A549 (cell line): ENCODE measurements at places on chromosomes 1 and 21. TPM values are rescaled to one million over a fixed set of nuclear protein-coding genes. Genes with fewer than 3 reads are reported as not detected.

GRCh38 chr1:75908717-75909152, 23.5 kb downstream of the ASB17 start:
- peak; percentile 4 for DNase-seq

The CA6 gene
- polyA plus RNA-seq: not detected in 3 replicates

GRCh38 chr1:223654083-223654482, 11.4 kb downstream of the CAPN8 start:
- DNase-seq: peak; percentile 67

DNA sequence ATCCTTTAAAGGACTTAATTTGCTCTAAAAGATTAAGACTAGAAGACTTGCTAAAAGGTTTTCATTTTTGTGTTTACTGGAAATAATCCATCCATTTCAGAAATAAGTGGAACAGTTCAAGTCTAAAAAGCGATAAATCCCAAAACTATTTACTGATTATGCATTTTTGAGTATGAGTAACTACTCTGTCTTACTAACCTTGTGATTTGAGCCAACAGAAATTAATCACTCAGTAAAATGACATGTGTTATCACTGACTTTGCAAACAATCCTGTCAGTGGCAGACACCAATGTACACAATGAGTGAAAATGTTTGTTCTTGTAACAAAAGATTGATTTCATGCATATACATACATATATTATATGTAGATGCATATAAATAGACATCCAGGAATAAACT, 218.0 kb downstream of the DENND1B start:
- DNase-seq: no peak

DNA sequence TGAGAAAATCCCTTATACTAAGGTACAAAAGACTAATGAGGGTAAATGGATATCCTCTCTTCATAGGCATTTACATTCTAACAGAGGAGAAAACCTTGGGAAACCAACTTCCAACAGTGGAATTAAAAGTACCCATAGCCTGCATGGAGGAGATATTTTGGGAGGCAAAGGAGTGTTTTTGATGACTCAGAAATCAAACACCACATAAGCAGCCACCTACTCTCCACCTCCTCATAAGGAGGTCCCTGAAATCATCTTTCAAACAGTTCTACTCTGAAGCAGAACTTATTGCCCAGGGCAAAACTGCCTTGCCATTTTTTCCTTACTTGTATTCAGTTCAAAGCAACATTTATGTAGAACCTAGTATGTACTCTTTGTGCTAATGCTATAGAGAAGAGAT, 211.3 kb downstream of the KCNH1 start:
- DNase-seq: no peak

The COL16A1 gene
- polyA plus RNA-seq: 8.1 to 11.1 TPM (median 10.4 TPM) in 3 replicates

DNA sequence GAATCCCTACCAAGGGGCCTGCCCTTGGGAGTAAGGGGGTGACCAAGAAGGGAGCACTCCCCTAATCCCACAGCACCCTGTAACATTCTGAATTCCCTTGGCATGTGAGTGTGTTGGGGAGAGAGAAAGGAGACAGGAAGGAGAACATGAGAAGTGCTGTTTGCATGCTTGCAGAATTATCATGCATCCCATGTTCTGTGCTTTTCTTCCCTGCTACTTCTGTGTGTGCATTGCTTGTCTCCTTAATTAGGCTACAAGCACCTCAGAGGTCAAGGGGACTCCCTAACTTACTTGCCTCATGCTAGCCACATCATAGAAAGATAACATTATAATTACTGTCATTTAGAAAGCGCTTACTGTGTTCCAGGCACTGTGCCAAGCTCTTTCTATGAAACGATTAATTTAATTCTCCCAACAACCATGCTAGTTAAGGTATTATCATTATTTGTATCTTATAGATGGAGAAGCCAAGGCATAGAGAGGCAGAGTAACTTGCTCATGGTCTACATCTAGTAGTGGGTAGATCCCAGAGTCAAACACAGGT, 11.1 kb downstream of the NOS1AP start:
- DNase-seq: no peak

GRCh38 chr21:45410151-45410864, 5.3 kb downstream of the COL18A1 start:
- no peak for DNase-seq

The TMEM200B gene
- polyA plus RNA-seq: 0.18 to 0.37 TPM (median 0.29 TPM) in 3 replicates

DNA sequence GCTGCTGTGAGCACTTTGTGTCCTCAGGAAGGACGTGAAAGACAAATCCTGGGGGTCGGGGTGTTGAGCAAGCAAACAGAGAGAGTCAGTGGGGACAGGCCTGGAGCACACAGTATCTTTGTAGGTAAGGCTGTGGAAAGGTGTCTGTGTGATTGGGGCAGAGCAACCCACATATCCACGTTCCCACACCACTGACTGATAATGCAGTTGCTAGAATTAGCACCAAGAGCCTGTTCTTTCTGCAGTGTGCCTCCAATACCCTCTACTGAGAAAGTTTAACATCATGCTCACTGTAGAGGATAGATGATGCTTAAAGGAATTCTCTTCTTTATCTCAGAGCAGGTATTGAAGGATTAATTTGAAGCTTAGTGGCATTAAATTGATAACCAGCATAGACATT, 161.1 kb downstream of the PIK3R3 start:
- DNase-seq: no peak
